ENCODE measurements at places on chromosomes 12 and 14.

DNA sequence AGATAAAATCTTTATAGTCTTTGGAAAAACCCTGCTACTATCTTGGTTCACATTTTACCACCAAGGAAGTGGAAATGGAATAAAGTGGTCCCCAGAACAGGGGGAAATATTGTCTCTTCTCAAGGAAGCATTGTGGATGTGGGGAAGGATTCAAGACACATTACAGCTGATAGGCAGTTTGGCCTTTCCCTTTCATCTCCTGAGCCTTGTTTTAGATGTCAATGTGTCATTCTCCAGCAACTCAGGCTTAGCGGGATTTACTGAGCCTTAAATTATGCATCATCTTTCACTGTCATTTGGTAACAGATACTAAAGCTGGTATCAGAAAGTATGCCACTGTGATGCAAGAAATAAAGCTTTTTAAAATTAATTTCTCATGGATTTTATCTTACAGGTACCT lies 136.2 kb downstream of the STXBP6 start:
- DNase-seq: no peak

DNA sequence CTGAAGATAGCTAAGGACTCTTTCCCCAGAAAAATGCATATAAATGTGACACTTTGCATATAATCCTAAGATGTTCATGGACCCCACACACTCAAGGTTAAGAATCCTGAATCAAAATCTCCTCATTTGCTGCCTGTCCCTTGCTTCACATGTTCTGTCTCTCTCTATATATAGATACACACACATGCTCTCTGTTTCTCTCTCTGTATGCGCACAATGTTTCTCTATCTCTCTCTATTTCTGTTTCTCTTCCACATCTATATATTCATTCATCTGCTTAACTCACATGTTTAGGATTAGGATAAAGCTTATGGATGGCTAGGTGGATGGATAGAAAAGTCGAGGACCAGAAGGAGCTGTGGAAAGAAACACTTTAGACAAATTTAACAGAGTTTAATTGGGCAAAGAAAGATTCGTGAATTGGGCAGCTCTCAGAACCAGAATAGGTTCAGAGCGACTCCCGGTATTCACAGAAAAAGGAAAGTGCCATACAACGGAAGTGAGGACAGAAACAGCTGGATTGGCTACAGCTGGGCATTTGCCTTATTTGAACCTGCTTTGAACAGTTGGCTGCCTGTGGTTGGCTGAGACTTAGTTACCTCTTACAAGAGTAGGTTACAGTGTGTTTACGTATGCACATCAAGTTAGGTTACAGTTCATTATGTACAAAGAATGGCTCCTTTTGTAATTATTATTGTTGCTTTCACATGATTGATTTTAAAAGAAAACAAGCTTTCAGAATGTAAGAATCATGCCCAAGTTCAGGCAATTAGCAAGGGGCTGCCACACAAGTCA lies 57.6 kb downstream of the EMP1 start:
- DNase-seq: no peak

DNA sequence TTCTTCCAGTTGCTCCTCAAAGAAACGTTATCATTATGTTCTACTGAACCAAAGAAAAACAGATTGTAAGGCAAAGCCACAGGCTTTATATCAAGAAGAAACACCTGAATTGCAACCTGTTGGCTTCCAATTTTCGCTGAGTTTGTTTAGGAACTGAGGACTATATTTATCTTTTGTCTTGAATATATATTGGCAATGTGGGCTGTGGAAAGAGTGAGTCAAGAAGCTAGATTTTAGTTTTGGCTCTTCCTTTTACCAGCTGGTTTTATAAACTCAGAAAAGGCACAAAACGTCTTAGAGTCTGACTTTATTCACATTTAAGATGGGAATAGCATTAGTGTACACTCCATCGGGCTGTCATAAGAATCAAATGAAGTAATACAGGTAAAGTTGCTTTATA lies 10.4 kb upstream of the PTHLH start:
- no peak for DNase-seq

DNA sequence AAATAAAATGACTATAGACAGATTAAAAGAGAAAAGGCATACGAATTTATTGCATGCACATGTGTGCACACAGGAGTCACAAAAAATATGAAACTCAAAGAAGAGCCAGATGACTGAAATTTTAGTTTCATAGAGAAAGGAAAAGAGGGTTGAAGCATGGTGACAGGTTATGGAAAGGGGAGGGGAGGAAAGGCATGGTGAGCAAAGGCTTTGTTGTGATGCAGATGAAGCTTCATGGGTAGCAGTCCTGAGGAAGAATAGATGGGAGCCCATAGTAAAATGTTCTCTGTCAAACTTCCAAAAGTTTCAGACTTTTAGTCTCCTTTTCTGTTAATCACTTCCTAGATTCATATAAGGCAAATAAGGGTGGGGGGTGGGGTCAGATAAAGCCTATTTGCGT lies 612.7 kb upstream of the ATP2B1 start:
- no peak for DNase-seq

- no peak for DNase-seq
Observed at GRCh38 chr14:74705613-74706500, 7.0 kb downstream of the AREL1 start.

Measured in left hindlimb (tissue), 1 donor.